ENCODE measurements at places on chromosomes 11 and 22.

DNA sequence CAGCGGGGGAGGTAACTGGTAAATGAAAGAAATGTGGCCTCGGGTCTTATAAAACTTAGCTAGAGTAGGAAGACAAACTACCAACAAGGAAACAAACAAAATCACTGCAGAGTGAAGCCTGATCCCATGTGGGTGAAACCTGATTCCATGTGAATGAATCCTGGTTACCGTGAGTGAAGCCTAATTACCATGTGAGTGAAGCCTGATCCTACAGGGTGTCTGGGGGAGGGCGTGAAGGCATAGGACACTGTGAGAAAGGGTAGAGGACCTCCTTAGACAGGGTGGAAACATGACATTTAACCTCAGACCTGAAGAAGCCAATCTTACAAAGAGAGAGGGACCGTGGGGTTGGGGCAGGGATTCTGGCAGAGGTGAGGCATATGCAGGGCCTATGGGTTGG lies 106.2 kb upstream of the USP47 start:
- DNase-seq = no peak

DNA sequence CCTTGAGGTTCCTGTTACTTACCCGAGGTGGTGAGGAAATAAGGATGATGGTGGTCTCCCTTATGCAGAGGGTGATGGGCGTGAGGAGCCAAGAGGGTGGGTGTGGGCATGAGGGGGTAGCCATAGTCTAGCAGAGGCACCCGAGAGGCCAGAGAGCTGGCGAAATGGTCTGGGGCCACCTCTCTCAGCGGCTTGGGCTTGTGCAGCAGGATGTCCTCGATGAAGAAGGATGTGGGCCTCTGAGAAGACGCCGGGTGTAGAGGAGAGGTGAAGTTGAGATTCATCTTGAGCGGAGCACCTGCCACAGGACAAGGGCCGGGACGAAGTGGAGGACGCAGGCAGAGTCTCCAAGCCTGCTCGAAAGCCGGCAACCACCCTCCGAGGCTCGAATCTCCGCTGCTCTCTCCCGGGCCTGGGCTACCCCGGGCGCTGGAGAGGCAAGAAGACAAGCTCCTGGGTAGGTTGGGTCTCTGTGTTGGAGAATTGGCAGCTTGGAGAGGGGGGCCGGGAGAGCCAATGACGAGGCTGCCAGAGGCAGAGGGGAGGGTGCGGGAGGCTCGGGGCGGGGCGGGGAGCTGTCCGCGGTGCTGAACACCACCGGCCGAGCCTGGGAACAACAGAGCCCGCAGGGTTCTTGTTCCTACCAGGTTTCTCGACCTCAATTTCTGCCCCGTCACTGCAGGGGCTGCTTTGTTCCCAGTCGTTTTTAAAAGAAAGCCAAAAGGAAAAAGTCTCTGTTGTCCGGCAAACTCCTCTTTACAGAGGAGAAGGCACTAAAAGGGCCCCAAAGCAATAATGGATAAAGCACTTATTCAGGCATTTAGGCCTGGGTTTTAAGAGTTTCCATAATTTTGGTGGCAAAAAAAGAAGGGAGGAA lies at the start of gene BSX:
Gene BSX, minus strand, starts transcription at position 447 of the 877 bp plus-strand sequence. Its CDS starts 163 bp downstream, at position 284.
- DNase-seq = peak; percentile 15

DNA sequence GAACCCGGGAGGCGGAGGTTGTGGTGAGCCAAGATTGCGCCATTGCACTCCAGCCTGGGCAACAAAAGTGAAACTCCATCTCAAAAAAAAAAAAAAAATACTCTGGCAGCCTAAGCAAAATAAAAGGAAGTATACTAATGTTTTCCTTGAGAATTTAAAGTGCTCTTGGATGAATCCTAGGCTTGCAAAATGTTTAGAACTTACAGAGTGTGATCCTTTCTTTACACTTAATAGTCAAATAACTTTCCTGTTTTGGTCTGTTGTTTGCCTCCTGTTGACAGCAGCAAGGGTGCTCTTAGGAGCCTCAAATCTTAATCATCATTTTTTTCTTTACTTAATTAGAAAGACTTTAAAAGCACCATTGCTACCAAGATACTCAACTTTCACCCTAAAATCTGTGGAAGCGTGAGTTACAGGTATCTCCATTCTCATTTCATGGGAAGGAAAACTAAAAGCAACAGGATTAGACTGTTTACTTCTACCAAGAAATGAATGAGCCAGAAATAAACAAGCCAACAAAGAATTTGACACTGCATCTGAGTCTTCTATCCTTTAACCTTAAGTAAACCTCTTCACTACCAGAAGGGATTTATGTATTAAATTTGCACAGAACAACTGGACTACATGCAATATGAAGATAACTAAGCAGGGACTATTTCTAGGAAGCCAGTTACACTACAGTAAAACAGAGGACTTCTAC lies 38.7 kb upstream of the CRTAM start:
- DNase-seq = no peak

GRCh38 chr22:36287881-36288515 lies 35.1 kb downstream of the APOL1 start:
- no peak for DNase-seq

- no peak for DNase-seq
Measured at GRCh38 chr11:110715541-110715940, 3.3 kb upstream of the ARHGAP20 start.

GRCh38 chr11:102676084-102676483 lies 29.5 kb downstream of the MMP27 start:
- DNase-seq = no peak

DNA sequence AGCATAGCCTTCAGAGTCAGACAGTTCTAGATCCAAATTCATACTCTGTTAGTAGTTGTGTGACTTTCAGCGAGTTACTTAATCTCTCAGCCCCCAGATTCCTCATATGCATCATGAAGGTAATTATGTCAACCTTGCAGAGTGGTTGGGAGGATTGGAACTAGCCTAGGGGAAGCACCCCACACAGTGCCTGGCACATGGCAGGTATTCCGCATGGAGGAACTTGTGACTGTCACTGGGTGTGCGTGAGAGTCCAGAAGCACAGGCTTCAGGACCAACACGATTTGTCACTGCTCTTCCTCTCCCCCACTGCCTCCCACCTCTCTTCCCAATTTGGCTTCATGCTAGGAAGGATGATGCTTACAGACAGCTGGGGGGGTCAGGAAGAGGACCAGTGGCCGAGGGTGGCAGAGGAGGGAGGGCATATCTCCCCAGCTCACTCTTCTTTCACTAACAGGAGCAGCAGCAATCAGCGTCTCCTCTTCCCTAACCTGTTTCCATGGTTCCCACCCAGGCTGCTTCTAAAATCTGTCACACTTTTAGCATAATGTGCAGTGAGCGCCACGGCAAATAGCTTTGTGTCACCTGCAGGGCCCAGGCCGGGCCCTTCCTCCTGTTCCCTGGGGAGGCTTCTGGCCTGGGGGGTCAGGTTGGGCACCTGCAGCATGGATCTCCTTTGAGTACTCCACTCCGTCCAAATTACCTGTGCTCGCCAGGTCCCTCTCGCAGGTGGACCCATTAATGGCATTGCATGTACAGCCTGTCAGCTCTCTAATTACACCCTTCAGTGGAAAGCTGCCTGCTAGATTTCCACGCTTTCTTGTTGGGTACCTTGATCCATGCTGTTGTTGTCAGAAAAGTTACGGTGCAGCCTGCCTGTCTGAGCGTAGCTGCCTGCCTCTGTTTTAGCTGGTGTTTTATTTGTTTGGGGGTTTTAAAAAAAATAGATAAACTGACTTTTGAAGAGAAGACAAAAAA lies 400.4 kb downstream of the NXPE2 start:
- no peak for DNase-seq

DNA sequence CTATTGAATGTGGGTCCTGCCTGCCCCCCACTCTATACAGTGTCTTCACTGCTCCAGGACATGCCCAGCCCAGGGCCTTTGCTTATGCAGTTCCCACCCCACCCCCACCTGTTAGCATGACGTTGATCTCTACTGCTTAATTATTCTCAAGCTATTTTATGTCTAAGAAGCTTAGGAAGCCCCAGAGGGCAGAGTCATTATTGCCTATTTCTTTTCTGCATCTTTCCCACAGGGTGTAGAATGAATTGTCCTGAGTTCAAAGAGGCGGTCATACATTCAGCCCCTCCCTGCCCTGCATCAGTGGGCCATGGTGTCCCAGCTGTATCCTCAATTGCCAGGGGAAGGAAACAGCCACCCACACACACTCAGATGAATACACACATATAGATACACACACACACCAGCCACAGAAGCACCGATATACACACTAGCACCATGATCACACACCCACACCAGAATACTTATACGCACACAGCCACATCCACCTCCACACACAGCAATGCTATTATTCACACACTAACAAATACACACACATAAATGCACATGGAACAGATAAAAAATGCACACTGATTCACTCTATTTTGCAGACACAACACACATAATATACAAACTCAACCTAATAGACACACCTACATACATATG lies 1.5 kb downstream of the PDE2A start:
- no peak for DNase-seq

Measured in CD4-positive, alpha-beta T cell treated with Interleukin-4 for 1 hour (primary cell).